T-helper 2 cell treated with Interferon-gamma antibody and Interleukin-4, amounts not matched to agents 5 μg/mL and 100 μg/mL, for 36 hours (primary cell): ENCODE measurements at places on chromosomes 1 and 21.

DNA sequence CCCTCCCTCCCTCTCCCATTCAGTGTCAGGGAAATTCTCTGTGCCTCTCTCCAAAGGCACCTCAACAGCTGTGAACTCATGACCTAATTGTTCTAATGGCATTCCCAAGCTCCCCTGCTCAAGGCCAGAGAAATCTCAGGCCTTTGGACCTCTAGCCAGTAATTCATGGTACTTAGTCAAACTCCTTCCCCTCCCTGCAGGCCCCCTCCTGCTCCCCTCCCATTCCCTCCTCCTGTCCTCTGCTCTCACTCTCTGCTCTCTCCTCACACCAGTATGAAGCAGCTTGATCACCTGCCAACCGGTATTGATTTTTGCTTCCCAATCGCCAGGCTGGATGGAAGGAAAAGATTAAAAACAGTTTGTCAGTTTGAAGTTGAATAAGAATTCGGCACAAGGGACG, 370.5 kb upstream of the PBX1 start:
- DNase-seq: no peak

DNA sequence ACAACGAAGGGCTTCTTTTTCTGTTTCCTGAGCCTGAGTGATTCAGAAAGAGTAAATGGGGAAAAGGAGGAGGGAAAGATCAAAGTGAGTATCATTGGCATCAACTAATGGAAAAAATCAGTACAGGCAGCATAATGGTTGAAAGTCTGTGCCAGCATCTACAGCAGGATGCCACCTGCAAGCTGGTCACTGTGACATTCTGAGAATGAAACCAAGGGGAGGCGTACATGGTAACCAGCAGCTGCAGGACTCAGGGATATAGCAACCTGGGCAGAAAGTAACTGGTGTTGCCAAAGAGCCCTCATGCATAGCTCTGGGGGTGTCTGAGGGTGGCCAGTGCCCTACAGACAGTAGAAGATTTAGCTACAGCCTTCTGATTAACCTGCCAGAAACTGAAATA, 305.9 kb downstream of the BRINP2 start:
- DNase-seq: no peak

DNA sequence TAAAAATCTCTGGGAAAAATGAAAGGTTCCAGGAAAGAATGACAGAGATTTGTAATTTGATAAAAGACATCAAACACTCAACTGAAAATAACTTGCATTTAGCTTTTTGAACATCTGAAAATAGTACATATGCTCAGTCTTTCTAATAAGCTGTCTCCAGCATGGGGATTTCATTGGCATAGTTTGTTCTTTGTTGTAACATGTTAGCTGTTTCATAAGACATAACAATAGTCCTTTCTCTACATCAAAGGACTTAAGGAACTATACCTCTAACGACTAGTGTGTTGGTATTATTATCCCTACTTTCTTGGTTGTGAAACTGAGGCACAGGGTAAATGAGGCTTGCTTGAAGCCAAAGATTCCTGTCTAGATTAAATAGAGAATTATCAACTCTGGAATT, 22.0 kb downstream of the EIF2B3 start:
- DNase-seq: no peak

- DNase-seq: no peak
Observed at GRCh38 chr21:45167796-45168222, 93.4 kb downstream of the ADARB1 start.

DNA sequence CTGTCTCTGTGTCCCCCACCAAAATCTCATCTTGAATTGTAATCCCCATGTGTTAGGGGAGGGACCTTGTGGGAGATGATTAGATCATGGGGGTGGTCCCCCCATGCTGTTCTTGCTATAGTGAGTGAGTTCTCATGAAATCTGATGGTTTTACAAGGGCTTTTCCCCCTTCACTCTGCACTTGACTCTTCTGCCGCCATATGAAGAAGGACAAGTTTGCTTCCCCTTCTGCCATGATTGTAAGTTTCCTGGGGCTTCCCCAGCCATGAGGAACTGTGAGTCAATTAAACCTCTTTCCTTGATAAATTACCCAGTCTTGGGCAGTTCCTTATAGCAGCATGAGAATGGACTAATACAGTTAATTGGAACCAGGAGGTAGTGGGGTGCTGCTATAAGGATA, 137.1 kb upstream of the RAB4A start:
- DNase-seq: no peak

DNA sequence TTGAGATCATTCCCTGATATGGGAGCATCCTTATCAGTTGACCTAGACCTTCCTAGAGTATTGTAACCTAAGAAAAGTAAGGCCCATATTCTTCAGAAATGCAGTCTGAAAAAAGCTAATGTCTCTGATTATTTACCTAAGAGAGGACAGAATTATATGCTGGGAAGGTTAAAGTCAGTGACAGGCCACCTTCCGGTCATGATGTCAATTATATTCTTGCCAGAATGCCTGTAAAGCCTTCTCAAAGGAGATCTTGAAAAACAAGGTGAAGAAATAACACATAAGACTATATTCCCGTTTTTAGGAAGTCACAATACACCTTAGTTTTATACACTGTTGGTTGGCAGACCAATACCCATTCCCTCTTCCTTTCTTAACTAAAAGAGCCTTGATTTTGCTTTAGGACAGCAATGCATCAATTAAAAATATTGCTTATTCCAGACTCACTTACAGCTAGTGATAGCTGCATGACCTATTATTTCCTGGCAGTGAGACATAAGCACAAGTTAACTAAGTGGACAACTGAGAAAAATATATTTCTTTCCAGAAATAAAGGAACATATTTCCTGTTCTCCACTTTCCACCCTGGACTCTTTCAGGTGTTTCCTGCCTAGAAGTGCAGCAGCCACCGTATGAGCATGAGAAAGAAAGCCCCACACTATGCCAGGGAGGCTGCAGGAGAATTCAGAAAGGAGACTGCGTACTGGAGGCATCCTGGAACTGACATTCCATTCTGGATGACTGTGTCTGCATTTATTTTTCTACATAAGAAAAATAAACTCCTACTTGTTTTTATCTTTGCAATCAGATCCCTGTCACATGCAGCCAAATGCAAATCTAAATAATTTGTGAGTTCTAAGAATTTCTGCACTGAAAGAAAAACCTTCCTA, 332.9 kb upstream of the PTBP2 start:
- DNase-seq: no peak

DNA sequence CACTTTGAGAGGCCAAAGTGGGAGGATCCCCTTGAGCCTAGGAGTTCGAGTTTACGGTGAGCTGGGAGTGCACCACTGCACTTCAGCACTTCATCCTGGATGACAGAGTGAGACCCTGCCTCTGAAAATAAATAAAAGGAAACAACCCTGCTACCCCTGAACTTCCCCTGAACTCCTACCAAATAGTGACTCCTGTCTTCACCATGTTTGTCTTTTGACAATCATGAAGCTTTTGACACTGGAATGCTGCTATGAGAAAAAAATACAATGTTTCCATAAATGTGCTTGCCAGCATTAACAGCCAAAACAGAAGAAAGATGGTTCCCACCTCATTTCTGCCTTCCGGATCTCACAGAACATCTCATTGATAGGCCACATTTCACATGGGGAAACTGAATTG, 10.4 kb downstream of the ZBTB8A start:
- no peak for DNase-seq

GRCh38 chr1:151990856-151991198, 2.8 kb downstream of the S100A10 start:
- DNase-seq: no peak

GRCh38 chr1:232462213-232462612, 167.7 kb downstream of the SIPA1L2 start:
- no peak for DNase-seq

DNA sequence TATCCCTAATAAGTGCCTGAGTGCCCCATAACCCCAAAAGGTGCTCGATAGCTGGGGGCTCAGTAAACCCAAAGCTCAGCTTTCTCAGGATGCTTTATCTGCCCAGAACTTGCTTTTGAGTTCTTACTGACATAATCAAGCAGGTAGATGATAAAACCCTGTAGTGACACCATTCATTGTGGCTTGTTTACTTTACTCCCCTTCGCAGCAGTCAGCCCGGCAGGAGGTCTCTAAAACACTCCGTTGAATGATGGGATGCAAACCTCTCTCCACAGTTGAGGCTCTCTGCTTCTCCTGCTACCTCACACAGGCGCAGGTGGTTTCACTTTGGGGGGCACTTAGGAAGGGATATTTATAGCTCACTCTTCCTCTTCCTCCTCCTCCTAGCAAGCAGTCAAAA, 349.4 kb downstream of the HLX start:
- no peak for DNase-seq

DNA sequence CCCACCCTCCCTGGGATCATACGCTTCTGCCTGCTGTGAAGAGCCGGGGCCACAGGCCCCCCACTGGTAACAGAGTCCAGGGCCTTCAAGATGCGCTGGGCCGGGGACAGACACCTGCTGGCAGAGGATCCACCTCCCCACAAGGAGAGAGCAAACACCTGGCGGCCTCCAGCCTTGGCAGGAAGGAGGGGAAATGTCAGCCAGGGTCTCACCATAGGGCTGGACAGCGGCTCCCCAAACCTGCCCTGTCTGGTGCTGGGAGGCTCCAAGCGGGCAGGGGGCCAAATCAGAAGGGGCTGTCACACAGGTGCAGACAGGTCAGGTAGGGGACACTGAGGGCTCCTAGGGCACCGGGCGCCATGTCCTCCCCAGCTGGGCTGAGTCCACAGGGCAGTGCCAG, 58.9 kb downstream of the KCNAB2 start:
- no peak for DNase-seq

GRCh38 chr1:966704-967300, 520 bp downstream of the PLEKHN1 start:
- DNase-seq: peak; percentile 75

GRCh38 chr1:29592731-29593130, 356.4 kb downstream of the PTPRU start:
- no peak for DNase-seq

GRCh38 chr1:223748773-223749733, 36.7 kb downstream of the CAPN2 start:
- peak; percentile 60 for DNase-seq

GRCh38 chr1:204418174-204419063, 6.8 kb upstream of the PPP1R15B start:
- no peak for DNase-seq

DNA sequence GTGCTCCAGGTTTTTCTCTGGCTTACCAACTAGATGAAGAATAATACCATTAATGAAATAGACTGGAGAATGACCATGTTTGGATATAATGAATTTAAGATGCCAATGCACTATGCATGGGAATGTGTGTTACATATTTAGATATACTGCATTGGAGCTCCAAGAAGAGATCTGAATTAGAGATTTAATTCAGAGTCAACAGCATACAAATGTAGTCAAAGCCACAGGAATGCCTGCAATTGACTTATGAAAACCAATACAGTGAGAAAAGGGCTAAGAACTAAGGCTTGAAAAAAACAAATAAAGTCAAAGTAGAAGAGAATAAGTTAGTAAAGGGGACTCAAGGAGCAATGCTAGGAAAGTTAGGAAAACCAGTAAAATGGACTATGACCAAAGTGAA, 59.1 kb downstream of the USP24 start:
- DNase-seq: no peak

DNA sequence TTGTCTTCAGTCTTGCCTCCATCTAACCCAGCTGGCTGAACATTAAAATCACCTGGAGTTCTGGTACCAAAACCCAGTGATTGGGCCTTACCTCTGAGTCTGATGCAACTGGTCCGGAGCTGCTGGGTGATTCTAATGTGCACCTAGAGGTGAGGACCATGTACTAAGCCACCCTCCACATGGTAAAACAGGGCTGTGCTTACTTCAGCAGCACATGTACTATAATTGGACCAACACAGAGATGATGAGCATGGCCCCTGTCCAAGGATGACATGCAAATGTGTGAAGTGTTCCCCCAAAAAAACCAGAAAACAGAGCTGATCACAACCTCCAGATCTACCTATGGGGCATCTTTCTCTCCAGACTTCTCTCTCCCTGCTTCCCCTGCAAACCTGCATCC, 37.0 kb downstream of the ELK4 start:
- no peak for DNase-seq

GRCh38 chr1:82995951-82996350, 1003.0 kb downstream of the TTLL7 start:
- DNase-seq: no peak

GRCh38 chr1:211335522-211336157, 9.0 kb downstream of the TRAF5 start:
- no peak for DNase-seq

- DNase-seq: no peak
Observed at GRCh38 chr1:246279402-246279801, 227.7 kb downstream of the SMYD3 start.

- no peak for DNase-seq
Observed at GRCh38 chr21:26850116-26850643, 5.0 kb upstream of the ADAMTS1 start.

GRCh38 chr1:67832737-67833601, at the start of gene GNG12:
Gene GNG12 (minus strand): TSS chr1:67833467. CDS start chr1:67707686, 125,781 bp downstream.
- DNase-seq: peak; percentile 28

- DNase-seq: no peak
Observed at GRCh38 chr1:212291505-212292134, 6.4 kb downstream of the PPP2R5A start.

- peak; percentile 43 for DNase-seq
Observed at GRCh38 chr1:23720256-23720995, 22.8 kb upstream of the ELOA start.

DNA sequence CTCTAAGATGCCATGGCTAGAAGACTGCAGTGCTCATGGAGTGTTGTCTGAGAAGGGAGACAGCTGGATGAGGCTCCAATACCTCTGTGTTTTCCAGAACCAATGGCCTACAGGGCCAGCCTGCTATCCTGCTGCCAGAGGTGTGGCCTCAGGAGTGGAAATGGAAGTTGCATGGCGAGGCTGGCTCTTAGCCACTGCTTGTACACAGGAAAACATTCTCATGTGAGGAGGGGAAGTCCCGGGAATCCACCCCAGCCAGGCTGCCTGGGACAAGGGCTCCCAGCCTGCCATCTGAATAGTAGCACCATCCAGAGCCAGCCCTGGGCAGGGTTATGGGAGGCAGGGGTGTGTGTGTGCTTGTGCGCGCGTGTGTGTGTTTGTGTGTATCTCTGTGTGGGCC, 56.5 kb downstream of the SDC3 start:
- no peak for DNase-seq

GRCh38 chr1:45925728-45926287, 122.4 kb downstream of the MAST2 start:
- no peak for DNase-seq

DNA sequence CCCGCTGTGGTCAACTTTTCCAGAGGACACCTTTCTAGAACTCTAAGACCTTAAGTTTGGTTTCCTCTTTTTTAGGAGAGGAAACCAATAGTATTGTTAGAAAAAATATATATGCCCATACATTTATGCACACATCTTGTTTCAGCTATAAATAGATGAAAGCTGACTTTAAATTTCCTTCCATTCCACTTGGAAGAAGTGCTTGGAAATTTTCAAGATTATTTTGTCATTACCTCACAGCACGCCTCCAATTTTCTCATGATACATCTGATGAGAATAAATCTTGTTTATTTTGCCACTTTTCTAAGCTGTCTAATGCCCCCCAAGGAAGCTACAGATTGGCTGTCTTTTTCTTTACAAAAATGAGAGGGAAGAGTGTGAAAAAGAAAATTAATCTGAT, 65.8 kb downstream of the NIBAN1 start:
- no peak for DNase-seq
